GOT3 (cell line): ENCODE measurements at places on chromosomes 7 and 10.

GRCh38 chr7:7812112-7812511 lies 93.7 kb upstream of the RPA3 start:
- no peak for DNase-seq

GRCh38 chr7:5590596-5591277 lies 167.1 kb upstream of the TNRC18 start:
- DNase-seq, result no peak

GRCh38 chr7:95102662-95103061 lies 195.3 kb downstream of the PPP1R9A start:
- DNase-seq, result no peak

DNA sequence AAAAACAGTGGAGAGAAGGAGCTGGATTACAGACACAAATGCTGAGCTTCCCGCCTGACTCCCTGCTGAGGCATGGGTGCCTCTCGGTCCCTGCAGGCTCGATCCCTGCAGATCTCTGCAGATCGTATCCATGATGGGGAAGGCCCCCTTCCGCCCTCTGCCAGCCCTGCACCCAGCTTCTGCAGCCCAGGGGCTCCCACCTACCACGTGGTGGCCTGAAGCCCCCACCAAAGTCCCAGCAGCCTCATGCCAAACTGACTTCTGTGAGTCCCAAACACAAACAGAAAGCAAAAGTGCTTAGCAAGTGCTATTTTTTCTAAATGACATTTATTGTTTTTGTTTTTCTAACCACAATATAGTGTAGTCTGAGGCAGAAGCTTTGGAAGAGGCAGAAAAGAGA lies 127.1 kb upstream of the CHST15 start:
- no peak for DNase-seq

- no peak for DNase-seq
Measured at GRCh38 chr10:34217524-34217923, 597.6 kb downstream of the PARD3 start.

DNA sequence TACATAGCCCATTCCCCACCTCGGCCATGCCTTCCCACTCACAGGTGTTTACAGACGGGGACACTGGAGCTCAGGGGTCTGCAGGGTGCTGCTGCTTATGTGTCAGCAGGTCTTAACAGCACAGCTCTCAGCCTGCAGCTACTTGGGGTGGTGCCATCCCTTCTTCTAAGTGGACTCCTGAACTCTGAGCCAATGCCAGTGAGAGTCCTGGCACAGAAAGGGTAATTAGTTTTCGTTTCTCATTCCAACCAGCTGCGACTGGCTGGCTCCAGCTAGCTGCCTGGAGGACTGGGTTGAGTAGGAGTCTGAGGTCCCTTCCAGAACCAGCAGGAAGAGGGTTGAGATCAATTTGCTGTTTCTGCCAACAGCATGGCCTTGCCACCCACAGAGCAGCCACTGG lies 88.3 kb upstream of the AGK start:
- no peak for DNase-seq

- no peak for DNase-seq
Measured at GRCh38 chr7:106346678-106347217, 62.0 kb upstream of the NAMPT start.

DNA sequence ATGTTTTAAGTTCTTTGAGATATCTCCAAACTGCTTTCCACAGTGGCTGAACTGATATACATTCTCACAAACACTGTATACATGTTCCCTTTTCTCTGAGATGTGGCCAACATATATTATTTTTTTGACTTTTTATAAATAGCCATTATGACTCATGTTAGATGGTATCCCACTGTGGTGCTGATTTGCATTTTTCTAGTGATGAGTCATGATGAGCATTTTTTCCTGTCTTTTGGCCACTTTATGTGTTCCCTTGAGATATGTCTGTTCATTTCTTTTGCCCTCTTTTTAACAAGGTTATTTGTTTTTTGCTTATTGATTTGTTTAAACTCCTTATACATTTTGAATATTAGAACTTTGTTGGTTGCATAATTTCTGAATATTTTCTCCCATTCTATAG lies 1055.1 kb downstream of the NXPH1 start:
- no peak for DNase-seq

DNA sequence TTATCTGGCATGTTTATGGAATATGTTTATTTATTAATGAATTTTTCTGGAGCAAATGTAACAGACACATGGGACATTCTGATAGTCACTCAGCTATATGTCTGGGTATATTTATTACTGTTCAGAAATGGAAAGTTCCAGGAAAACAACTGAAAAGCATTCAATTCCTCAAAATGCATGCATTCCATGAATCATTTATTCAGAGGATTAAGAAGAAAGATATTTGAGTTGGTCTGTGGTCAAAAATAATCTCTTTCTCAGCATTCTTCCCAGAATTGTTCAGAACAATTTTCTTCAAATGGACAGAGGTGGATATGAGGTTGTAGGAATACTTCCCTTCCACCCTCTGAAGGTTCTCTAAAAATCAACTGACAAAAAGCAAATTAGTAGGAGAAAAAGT lies 97.6 kb upstream of the ITGB1 start:
- DNase-seq, result no peak

DNA sequence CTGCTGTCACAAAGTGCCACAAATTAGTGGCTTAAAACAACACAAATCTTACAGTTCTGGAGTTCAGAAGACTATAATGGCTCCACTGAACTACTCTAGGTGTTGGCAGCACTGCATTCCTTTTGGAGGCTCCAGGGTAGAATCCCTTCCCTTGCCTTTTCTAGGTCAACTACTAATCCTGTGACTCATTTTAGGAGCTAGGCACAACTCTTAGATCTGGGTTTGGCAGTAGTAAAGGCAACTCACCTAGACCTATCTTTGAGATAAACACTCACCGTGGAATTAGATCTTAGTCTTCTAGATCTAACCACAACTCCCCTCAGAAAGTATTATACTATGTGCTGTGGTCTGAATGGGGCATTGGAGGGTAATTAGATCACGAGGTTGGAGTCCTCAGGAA lies 60.4 kb downstream of the ANKIB1 start:
- DNase-seq, result no peak

DNA sequence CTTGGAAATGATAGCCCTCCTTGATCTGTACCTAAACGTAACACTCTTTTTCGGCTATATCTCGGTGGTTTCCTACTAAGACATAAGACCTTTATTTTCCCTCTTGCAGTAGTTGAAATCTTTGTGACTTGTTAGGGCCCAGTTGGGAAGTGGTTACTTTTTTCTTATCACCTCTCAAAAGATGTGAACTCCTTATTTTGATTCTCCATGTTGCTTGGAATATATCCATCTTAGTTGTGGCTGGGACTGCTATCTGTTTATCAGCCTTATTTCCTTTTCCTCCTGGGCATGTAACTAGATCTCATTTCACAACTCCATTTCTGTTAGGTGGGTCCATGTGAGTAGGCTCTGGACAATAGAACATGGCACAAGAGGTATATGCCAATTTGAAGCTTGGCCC lies 4.1 kb upstream of the CPED1 start:
- no peak for DNase-seq

DNA sequence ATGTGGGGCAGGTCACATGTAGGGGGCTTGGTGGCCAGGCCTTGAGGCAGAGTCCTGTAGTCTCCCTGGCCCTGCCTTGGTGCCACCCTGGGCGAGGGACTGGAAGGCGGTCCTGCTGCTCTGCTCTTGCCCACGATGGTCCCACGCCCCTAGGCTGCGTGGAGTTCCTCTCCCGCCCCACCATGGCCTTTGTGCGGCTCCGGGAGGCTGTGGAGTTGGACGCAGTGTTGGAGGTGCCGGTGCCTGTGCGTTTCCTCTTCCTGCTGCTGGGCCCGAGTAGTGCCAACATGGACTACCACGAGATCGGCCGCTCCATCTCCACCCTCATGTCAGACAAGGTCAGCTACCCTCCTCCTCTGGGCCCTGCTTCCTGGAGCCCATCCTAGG lies 10.0 kb downstream of the FASTK start:
- no peak for DNase-seq
